Ascending aorta (tissue), 2 donors: ENCODE measurements at places on chromosomes 7 and 10. TPM values are rescaled to one million over a fixed set of nuclear protein-coding genes. Genes with fewer than 3 reads are reported as not detected.

Gene FAM13C
- total RNA-seq = 10.7 TPM

- no peak for DNase-seq
Observed at GRCh38 chr7:155569681-155570080, 23.3 kb upstream of the CNPY1 start.

- peak; percentile 27 for DNase-seq
Observed at GRCh38 chr10:86310702-86311101, 55.9 kb downstream of the GRID1 start.

GRCh38 chr7:37475646-37476045 is 27.0 kb upstream of the ELMO1 start:
- DNase-seq = no peak

- DNase-seq = no peak
Observed at GRCh38 chr7:11458736-11459483, 373.1 kb downstream of the THSD7A start.

DNA sequence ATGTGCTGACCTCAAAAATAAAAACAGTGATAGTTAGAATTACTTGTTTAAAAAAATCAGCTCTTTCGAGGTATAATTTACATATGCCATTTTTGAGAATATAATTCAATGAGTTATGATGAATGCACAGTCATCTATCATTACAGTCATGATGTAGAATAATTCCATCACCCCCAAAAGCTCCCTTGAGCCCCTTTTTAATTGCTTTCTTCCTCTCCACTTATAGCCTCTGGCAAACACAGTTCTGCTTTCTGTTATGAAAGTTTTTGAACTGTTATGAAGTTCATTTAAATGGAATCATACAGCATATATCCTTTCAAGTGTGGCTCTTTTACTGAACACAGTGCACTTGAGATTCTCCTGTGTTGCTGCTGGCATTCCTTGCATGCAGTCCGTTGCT is 41.4 kb downstream of the PRTFDC1 start:
- DNase-seq = no peak

DNA sequence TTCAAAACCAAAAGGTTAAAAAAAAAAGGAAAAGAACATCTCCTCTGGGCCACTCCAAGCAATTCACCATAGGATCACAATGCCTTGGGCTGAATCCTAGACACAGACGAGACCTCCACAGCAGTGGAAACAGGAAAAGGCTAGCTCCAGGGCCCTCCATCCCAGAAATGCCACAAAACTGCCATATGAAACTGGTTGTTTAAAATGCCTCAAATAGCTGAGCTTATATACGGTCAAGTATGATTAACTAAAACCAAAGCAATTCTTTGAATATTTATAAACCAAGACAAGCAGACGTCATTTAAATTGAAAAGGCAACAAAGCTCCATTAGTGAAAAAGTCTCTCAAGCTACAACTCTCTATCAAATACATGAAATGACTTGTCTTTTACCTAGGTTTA is 63.1 kb downstream of the DOCK4 start:
- no peak for DNase-seq

DNA sequence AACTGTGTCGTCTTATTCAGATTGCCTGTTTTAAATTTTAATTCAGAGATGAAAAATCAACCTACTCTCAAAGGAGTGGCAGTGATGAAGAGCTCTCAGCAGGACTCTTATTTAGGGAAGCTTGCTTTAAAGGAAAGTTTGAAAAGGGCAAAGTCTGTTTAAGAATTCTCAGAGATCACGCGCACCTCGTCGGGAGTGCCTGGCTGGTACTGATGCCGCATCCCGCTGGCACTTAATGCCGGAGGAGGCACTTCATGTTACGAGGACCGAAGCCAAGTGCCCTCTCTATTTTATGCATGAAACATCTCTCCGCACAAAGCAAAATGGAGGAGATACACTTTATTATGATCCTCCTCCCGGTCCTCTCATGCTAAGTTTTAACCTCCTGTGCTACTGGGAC is 71.1 kb upstream of the INSYN2A start:
- DNase-seq = no peak

DNA sequence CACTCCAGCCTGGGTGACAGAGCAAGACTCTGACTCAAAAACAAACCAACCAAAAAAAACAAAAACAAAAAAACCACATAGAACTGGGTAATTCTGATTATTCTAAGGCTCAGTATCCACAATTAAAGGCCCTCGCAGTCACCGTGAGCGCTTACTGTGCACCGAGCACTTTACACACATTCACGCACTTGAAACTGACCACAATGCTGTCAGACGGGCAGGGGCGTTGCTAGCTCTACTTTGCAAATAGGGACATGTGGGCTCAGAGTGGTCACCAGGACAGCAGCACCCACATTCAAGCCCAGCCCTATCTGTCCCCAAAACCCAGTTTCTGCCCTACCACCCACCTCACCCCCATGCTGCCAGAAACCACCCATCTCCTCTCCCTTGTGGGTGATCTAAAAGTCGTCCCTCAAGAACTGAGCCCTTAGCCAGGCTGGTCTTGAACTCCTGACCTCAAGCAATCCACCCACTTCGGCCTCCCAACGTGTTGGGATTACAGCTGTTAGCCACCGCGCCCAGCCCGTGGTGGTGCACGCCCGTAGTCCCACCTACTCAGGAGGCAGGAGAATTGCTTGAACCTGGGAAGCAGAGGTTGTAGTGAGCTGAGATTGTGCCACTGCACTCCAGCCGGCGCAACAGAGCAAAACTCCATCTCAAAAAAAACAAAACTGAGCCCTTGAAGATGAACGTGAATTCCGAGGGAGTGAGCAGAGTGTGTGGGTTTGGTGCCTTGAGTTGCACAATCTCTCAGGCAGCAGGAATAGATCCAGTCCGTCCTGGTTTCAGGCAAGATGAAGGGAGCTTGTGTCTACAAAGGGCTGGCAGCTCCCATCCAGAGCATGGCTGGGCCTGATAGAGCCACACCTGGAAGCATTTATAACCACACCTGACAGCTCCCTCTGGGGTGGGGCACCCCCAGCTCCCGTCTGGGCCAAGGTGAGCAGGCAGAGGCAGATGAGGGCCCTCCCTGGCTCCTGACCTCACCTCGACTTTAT is 5.4 kb upstream of the HSPB1 start:
- DNase-seq = peak; percentile 89

DNA sequence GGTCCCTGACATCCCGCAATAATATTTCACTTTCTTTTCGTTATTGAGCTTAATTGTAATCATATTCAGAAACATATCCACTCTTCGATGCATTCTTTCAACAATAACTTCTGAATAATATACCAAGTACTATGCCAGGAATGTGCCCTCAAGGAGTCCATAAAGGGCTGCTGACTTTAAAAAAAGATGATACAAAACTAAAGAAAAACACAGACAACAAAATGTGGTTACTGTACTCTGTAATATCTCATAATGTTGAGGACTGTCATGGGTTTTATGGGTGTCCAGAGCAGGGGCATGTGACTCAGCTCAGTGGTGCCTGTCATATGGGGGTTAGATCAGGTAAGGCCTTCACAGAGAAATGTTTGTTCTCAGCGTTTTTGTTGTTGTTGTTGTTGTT is 73.7 kb downstream of the ARL4A start:
- DNase-seq = no peak

DNA sequence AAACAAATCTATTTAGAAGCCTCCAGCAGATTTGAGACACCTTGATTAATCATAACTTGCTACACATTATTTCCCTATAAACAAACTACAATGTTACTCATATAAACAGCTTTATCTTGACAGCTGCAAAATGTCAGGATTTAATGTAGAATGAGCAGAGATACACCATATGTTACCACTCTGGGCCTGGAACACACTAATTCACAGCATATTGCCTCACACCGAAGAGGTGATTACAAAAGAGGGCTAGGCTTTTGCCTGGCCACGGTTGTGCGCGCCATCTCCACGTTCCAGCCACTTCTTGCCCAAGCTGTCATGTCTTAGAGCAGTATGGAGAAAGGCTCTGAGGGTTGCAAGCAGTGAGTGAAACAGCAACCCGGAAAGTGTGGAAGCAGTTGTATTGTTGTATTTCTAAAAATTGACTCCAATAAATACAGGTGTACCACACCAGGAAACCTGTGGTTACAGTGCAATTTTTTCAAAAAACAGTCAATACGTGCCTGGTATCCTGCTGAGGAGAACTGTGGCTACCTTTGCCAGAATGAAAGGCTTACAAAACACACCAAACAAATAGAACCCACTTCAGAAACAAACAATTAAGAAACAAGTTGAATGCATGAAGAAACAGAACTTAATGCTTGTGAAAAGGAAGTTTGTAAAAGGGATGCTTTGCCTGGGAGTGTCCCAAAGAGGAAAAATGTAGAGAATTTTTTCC is 498.1 kb downstream of the PLXNA4 start:
- DNase-seq = no peak

- DNase-seq = peak; percentile 95
Observed at GRCh38 chr10:14074062-14074884, 256.5 kb downstream of the FRMD4A start.

DNA sequence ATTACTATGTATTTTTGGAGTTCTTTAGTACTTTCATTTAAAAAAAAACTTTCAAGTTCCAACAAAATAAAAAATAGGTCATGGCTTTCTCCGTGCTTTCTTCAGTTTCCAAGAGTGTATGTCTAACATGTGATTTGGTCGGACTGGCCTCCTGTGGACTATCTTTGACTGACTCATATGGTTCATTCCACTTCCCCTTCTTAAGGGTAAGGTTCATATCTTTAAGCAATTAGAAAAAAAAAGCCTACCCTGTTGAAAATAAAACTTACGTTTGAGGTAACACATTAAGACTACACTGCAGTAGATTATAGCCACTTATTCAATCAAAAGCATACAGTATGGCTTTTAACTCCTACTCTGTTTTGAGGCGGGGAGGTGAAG is 112.8 kb upstream of the AHR start:
- no peak for DNase-seq

DNA sequence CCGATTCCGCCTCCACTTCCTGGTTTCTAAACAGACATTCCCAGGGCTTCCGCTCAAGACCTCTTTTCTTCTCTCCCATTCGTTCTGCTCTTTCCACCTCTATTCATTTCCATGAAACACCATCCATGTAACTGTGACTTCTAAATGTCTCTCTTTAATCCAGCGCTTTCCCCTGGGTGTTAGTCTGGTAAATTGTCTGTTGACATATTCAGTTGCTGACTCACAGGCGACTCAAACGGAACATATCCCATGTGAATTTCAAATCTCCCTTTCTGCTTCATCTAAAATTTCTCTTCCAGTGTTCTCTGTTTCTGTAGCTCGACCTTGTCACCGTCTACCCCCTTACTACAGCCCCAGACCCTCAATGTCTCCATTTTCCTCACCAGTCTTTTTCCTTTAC is 119.1 kb downstream of the PFKFB3 start:
- no peak for DNase-seq

GRCh38 chr10:5159126-5159525 is 25.8 kb downstream of the AKR1C8 start:
- DNase-seq = no peak

GRCh38 chr10:82245906-82246560 is 371.0 kb downstream of the NRG3 start:
- DNase-seq = no peak

DNA sequence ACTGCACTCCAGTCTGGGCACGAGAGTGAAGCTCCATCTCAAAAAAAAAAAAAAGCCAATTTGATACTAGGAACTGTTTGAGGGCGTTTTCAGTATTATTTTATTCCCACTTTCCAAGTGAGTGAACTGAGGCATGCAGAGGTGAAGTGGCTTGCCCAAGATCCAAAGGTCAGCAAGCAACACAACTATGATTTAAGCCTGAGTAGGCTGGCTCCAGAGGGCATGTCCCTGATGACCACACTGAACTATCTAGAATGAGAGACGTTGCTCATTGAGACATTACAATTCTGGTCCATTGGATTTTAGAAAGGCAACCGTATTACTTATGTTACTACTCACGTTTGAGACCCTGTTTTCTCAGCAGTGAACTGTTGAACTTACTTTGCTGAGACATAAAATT is 20.8 kb downstream of the KCNMA1 start:
- DNase-seq = no peak

DNA sequence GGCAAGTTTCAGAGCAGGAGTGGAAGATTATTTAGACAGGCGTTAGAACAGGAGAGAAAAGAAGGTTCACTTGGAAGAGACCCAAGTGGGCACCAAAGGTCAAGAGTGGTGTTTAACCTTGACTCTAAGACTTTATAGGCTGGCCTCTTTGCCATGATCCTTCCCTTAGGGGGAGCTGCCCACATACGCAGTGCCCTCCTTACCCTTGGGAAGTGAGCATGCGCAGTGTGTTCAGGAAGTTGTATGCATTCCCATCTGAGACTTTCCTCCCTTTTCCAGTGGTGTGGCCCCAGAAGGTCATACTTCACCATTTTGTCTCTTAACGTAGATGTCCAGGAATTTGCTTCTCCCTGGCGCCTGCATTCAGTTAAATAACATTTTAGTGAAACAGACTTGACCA is 95.8 kb downstream of the CXCL12 start:
- DNase-seq = no peak

- no peak for DNase-seq
Observed at GRCh38 chr7:155274633-155275355, 22.9 kb upstream of the INSIG1 start.

DNA sequence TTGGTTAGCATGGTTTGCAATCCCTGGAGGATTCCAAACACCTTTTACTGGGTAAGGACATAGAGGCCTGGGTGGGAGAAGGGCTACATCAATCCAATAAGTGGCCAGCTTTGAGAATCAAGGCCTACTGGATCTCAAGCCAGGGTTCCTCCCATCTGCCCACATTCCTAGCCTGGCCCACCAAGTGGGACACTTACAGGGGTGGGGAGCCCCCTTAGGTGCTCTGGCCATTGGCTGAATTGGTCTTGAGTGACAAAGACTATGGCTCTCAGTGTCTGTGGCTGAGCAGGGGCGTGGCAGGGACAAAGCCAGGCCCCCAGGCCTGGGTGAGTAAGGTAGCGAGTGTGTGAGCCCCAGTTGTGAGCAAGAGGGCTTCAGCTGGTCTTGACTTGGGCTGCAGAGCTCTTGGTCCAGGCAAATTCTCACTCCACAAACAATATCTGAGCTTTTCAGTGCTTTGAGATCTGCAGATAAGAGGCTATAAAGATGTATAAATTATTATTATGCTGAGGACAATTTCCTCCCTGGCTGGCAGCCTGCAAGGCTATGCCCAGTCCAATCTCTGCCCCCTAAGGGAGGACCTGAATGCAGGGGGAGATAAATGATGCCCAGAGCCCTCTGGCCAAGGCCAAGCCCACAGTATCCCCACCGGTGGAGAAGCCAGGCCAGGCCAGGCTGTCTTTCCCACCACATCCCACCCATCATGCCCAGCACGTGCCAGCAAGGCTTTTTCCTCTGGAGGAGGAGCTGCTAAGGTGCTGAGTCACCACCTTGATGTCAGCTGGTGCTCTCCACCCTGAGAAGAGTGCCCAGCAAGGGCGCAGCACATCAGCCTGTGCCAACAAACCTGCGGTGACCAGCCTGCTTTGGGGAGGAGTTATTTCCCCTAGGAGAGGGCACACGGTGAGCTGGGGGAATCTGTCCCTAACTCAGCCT is 80.7 kb upstream of the DUSP5 start:
- no peak for DNase-seq

- no peak for DNase-seq
Observed at GRCh38 chr10:32929634-32930033, 28.4 kb downstream of the ITGB1 start.

DNA sequence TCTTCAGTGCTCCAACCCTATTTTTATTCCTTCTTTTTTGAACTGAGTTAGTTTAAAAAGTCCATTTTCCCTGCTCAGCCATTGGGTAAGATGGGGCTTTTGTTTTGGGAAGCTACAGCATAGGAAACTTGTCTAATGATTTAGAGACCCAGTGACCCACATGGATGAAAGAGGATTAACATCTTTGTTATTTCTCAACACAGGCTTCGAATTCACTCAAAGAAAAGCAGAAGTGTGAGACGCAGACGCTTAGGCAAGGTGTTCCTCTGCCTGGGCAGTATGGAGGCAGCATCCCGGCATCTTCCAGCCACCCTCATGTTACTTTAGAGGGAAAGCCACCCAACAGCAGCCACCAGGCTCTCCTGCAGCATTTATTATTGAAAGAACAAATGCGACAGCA is 152.0 kb downstream of the HDAC9 start:
- no peak for DNase-seq
